ENCODE measurements at places on chromosomes 1 and 21.

DNA sequence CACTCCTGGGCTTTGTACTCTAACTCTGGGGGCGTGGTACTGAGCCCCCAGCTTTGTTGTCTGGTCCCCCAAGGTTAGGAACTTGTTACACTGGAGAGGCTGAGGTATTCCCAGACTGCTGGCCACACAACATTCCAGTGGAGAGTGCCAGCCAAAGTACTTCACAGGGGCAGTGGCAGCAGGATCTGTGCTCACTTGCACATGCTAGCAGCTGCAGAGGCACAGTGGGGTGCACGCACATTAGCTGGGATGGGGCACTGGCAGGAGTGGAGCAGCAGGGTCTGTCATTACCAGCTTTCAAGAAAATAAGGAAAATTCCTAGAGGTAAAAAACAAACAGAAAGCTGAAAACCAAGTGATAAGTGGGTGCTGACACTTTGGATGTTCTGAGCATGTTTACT, 31.0 kb downstream of the ZNF691 start:
- no peak for DNase-seq

DNA sequence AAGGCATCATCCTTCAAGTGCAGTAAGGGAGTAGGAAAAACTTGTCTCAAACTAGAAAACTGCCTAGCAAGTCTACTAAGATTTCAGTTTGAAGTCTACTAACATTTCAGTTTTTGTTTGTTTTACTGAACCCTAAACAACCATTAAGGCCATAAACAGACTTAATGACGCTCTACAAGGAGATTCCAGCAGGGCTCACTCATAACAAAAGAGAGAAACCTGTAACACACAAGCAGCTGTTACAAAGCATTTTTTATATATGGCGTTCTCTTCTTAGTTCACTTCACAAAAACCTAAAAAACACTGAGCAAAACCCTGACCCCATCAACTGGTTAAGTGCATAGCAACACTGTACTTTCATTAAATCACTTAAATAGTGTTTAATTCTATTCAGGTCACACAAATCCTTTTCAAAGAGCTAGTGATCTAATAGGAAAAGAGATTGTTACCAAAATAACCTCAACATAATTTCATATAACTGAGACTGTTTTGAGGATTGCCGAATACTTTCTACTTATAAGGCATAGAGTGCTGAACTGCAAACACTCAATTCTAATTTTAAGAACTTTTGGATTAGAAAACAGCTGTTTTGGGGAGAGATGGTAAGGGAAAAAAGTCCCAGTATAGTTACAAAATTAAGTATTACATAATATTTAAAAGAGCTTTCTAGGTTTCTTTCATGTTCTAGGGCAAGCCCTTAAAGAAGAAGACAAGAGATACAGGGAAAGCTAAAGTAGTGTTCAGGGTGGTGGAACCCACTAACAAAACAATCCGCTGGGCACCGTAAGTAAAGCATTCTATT, 1.4 kb downstream of the B3GALNT2 start:
- DNase-seq: no peak

DNA sequence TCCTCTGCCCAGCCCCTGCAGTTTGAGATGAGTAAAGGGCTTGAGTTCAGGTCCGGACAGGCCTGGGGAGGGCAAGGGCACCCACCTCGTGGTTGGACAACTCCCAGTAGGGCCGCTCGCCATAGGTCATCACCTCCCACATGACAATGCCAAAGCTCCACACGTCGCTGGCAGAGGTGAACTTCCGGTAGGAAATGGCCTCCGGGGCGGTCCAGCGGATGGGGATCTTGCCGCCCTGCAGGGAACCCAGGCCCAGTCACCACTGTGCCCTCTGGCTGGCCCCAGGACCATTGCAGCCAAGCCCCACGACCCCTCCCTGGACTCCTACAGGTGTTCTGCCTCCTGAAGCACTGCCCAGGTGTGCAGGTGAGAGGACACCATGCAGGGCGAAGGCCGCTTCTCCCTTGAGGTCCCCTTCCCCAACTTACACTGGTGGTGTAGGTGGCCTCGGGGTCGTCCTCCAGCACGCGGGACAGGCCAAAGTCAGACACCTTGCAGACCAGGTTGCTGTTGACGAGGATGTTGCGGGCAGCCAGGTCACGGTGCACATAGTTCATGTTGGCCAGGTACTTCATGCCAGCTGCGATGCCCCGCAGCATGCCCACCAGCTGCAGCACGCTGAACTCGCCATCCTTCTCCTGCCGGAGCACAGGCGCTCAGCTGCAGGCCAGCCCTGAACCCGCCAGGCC, 24.1 kb downstream of the EPHA2 start:
- no peak for DNase-seq

GRCh38 chr1:32749771-32750170, 47.2 kb upstream of the SYNC start:
- no peak for DNase-seq

- no peak for DNase-seq
These were observed 19.1 kb downstream of the TRAF5 start for GRCh38 chr1:211345719-211346118.

All from stimulated activated CD8-positive, alpha-beta memory T cell treated with anti-CD3 and anti-CD28 coated beads, Interleukin-2, amount 100 ng/mL, for 1 hour (primary cell).